Hematopoietic multipotent progenitor cell (in vitro differentiated cells): ENCODE measurements at places on chromosomes 12 and 14.

DNA sequence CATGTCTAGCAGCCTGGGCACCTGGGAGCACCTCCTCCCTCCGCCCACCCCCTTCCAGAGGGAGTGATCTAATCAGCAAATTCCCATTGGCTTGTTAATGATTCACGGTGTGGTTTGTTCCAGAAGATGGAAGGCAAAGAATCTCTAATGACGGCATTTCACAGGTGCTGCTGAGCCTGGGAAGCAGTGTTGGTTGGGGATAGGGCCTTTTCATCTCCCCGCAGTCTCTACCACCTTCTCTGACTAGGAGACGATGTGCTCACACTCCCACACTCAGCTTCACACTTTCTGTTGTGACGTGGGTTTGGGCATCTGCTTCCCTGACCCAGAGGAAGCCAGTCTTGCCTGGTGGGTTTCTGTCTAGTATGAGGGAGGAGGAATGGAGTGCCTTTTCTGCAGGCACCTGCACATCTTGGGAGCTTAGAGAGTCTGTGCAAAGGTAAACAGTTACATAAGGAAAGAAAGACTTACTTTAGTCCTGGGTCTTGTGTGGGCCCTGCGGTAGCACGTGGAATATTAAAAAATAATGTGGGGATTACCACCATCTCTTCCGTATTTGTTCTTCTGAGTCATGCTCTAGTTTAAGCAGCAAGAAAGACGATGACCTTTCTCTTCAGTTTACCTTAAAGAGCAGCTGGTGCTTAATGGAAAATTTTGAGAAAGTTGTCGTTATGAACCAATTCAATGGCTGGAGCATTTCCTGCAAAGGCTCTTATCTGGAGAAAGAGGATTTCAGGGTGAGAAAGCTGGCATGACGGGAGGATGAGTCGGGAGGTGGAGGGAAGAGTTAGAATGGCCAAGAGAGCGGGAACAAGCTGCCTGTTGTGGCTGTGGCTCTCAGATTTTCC, 70.6 kb upstream of the ARHGAP5 start:
- no peak for DNase-seq

- no peak for DNase-seq
These were observed 1.3 kb upstream of the RNU6-7 start for GRCh38 chr14:32200368-32201192.

- DNase-seq = no peak
These were observed 66.4 kb downstream of the PAWR start for GRCh38 chr12:79624378-79624777.

DNA sequence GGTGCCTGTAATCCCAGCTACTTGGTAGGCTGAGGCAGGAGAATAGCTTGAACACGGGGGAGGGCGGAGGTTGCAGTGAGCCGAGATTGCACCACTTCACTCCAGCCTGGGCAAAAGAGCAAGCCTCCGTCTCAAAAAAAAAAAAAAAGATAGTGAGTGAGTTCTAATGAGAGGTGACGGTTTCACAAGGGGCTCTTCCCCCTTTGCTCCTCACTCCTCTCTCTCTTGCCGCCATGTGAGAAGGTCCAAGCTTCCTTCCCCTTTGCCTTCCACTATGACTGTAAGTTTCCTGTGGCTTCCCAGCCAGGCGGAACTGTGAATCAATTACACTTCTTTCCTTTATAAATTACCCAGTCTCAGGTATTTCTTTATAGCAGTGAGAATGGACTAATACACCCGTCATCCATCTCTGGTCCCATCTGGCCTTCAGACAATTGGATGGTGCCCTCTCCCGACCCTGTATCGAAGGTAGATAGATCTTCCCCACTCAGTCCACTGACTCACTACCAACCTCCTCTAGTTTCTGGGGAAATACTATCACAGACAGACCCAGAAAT, 27.0 kb upstream of the RCOR1 start:
- no peak for DNase-seq

DNA sequence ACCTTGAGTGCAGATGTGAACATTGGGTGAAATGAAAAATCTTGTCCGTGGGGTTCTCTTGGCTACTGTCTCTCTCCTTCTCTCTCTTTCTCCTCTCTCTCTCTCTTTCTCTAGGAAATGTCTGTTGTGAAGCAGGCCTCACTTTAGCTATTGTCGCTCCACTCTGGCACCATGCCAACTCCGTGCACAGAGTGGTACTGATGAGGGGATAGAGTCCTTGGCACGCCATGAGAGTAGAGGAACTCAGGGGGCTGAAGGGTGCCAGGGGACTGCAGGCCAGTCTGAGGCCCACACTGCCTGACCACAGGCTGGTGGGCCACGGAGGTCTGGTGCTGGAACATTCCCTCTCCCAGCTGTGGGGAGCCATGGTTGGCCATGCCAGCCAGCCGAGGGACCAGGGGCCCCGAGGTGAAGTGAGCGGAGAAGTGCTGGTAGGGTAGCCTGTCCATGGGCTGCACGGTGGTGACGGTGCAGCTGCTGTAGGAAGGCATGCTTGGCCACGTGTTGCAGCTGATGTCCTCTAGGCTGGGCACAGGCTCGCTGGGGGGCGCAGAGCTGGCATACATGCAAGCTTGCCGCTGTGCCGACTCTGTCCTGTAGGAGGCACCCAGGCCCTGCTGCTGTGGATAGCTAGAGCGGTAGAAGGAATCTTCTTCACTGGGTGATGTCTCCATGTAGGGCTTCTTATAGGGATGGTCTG, 50.4 kb downstream of the TBX5 start:
- DNase-seq = no peak

- DNase-seq = no peak
These were observed 219.7 kb upstream of the BTG1 start for GRCh38 chr12:92365333-92365732.

GRCh38 chr12:105322070-105322469, 8.4 kb upstream of the C12orf75 start:
- no peak for DNase-seq

DNA sequence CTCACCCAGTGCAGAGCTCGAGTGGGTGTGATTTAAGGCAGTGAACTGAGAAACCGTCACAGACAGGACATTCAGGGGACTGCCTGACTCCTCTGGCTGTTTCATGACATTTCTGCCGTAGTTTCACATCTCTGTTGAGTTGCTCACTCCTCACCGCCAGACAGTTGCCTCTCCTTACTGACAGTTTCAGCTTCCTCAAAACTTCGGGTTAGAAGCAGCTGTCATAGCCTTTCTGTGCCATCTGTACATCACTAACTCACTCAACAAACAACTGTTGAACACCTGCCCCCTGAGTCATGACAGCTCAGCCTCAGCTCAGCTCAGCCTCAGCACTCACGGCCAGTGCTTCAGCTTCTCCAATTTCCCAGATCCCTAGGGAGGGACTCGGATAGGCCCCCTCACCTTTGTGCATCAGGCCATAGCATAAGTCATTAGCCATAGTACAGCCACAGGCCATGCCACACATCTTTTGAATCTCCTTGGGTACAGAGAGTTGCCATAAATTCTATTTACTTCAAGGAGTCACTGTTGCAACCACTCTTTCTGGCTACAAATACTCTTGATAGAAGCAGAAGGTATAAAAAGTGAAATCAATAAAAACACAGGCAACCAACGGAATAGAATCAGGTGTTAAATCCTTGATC, 6.2 kb upstream of the SLC15A4 start:
- DNase-seq = no peak

GRCh38 chr12:93580682-93581081, 8.2 kb downstream of the SOCS2 start:
- DNase-seq = no peak

- DNase-seq = no peak
These were observed 63.4 kb upstream of the DIO3 start for GRCh38 chr14:101497684-101498525.

GRCh38 chr12:51915003-51915625, 7.8 kb downstream of the ACVRL1 start:
- no peak for DNase-seq
